Central memory CD4-positive, alpha-beta T cell (primary cell): ENCODE measurements at places on chromosomes 5 and 9.

GRCh38 chr9:2743937-2744529, 26.7 kb downstream of the KCNV2 start:
- no peak for DNase-seq

DNA sequence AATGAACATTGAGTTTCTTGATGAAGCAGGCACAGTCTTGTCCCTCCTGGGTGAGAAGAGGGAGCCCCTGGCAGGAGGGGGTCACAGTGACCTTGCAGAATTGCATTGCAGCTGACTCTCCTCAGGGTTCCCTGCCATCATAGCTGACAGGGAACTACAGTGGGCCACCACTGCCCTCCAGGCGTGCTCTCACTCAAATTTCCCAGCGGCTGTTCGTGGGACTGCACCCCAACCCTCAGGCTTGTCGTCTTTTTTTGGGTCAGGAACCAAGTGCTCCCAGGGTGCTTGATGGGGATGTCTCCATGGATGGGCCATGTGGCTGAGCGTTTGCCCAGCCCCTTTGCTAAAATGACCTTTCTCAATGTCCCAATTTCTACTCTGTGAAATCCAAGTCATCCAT, 215.8 kb downstream of the MELK start:
- no peak for DNase-seq

- no peak for DNase-seq
Observed at GRCh38 chr5:169862391-169862811, 117.9 kb downstream of the INSYN2B start.

DNA sequence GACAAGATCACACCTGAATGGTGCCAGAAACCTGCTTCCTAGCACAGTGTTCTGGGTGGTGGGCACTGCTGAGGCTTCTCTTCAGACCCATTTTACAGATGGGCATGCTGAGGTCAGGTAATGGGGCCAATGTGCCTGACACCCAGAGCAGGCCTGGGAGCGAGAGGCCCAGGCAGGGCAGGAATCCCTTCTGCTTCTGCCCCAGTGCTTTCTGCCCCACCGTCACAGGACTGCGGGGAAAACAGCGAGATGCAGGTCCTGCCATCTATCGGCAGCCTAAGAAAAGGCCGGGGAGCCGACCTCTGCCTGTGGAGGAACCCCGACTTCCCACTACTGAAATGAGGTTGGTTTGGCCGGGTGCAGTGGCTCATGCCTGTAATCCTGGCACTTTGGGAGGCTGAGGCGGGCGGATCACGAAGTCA, 22.8 kb upstream of the RNU6ATAC start:
- DNase-seq: no peak

DNA sequence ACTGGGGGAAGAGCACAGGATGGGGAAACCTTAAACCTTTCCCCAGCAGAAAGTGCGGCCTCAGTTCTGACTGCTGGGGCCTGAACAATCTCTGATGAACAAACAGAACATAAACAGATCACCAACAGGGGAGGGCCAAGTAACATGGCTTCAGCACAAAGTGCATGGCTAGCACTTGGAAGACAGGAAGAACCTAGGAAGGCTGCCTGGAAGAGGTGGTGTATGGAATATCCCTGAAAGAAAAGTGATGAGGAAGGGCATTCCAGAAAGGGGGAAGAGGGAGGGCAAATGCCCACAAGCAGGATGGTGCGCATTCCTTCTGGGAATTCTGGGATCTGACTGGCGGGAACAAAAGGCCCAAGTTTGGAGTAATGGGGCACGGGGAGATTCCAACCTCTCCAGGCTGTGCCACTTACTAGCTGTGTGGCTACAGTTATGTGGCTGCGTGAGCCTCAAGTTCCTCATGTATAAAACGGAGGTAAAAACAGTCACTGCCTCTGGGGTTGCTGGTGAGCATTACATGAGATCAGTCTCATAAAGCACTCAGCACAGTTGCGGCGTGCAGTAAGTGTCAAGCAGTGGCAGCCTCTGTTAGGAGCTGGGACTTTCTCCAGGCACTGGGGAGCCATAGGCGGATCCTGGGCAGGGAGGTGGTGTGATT, 1.6 kb downstream of the PDGFRB start:
- no peak for DNase-seq

DNA sequence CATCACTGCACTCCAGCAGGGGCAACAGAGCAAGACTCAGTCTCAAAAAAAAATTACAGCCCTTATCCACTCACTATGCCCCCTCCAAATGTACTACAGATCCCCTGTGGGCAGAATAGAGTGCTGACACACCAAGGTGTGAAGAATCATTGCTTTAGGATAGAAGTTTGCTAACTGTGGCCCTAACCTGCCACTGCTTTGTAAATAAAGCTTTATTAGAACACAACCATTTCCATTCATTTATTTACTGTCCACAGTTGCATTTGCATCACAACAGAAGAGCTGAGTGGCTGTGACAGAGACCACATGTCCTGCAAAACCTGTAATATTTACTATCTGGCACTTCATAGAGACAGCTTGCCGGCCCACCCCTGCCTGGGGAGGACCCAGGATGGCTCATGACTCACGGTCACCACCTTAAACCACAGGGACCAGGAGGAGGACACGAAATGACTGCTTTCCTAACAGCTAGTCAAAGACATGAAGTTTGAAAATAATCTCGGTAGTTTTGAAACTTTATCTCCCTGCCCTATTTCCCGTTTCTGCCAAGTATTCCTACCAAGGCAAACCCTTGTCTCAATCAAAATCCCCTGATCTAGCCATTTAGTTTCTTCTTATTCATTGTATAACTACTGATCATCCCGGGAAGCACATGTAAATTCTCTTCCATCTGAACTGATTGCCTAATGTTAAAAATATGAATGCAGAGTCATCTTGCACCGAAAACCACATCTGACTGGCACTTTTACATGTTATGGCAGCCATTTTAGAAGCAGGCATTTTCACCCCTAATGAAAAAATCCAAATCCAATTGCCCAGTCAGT, 206.1 kb downstream of the SLIT3 start:
- DNase-seq: no peak

- DNase-seq: no peak
Observed at GRCh38 chr9:107118863-107119624, 164.0 kb upstream of the RAD23B start.

- no peak for DNase-seq
Observed at GRCh38 chr5:147359101-147359500, 124.3 kb downstream of the STK32A start.

GRCh38 chr9:124348363-124348762, 66.9 kb downstream of the PSMB7 start:
- no peak for DNase-seq

DNA sequence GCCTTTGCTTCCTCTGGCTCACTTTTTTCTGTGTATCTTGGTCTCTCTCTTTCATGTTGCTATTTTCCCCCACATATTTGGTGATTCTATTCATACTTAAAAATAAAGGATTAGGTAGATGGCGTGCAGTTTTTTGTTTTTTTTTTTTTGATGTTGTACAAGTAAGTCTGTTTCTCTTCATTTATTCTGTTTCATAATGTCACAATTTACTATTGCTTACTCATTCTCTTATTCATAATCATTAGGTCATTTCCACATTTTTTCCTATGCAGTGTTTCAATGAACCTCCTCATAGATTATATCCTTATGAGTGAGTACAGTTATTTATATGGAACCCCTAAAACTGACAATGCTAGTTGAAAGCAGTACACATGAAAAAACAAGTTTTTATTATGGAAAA, 136.3 kb downstream of the APBA1 start:
- DNase-seq: no peak

DNA sequence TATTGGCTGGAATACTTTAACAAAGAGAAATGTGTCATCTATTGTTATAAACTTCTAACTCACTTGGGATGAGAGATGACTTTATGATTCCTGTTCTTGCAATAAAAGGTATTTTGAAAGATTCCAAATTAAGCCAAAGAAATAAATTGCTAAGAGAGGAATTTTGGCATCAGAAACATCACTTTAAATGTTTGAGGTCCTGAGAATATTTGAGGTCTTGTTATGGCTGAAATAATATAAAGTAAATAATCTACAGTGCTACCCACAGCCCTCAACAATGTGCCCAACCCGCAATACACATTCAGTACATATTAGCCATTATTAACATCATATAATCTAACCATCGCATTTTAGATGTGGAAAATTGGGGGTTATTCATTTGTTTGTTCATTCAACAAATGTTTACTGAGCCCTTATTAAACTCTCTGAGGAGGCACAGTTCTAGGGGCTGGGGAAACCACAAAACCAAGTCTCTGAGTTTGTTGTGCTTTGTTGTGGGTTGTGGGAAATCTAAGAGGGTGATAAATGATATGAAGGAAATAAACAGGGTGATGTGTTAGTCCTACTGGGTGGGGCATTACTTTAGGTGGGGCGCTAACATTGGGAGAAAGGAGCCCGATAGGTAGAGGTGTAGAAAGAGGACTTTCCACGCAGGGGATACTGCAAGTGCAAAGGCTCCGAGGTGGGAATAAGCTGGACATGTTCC, 135.2 kb upstream of the CLINT1 start:
- peak; percentile 78 for DNase-seq

- DNase-seq: peak; percentile 61
Observed at GRCh38 chr5:140357726-140358093, 2.3 kb upstream of the SLC4A9 start.

- DNase-seq: no peak
Observed at GRCh38 chr5:150469718-150470469, 20.4 kb upstream of the RPS14 start.

- no peak for DNase-seq
Observed at GRCh38 chr5:177509381-177509951, at the start of gene DOK3. Gene DOK3 (minus strand): TSS chr5:177509826. CDS start chr5:177509540, 286 bp downstream.

DNA sequence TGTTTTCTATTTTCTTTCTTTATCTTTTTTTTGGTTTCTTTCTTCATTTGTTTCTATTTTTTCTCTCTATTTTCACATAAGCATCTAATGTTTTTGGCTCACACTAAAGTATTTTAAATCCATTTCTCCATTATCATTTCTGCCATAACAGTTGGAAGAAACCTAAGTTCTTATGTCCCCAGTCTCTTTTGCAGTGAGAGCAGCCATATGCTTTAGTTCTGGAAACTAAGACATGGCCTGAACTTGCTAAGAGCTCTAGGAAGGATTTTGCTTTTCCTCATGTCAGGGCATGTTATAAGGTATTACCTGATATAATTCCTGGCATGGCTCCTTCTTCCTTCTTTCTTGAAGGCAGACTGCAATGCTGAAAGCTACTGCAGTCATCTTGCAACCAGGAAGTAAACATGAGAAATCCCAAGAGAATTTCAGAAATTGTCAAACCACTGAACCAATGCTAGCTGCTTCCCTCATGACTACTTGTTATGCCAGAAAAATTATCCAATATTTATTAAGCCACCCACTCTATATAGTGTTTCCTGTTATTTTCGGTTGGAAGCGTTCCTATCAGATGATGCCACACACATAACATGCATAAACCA, 171.1 kb downstream of the TAF11L14 start:
- no peak for DNase-seq

GRCh38 chr9:12670006-12670405, 23.2 kb upstream of the TYRP1 start:
- DNase-seq: no peak

DNA sequence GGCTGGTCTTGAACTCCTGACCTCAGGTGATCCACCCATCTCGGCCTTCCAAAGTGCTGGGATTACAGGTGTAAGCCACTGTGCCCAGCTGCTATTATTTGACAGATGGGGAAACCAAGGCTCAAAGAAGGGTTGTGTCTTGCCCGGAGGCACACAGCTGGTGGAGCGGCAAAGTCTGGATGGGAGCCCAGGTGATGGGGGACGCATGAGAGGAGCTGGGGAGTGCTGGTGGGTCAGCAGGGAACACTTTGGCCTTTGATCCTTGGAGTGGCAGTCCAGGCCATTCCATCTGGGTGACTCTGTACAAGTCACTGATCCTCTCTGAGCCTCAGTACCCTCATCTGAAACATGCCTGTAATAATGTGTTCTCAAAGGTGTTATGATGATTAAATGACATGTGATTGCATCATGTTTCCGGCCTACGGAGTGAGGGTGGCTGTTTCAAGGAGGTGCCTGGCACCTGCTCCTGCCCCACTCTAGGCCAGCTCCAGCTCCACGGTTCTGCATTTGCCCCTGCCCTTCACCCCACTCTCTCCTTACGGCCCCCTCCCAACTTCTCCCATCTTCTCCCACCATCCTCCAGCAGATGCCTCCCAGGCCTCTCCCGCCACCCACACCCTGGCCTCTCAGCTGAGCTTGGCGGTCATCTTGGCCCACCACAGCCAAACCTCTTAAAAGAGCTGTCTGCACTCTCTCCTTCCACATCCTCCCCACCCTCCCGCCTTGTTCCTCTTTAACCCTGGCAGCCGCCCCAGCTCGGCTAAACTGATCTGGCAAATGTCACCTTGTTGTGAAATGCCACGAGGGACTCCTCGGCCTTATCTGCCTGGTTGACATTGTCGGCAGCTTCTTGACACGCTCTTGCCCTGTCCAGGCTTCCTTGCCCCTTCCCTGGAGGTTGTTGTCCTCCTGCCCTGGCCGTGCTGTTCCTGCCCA, 5.5 kb upstream of the DBN1 start:
- DNase-seq: no peak

GRCh38 chr5:90602681-90603080, 44.1 kb downstream of the ADGRV1 start:
- no peak for DNase-seq

- no peak for DNase-seq
Observed at GRCh38 chr9:134345737-134346136, 19.5 kb downstream of the RXRA start.

GRCh38 chr5:112186401-112186990, 232.6 kb downstream of the EPB41L4A start:
- no peak for DNase-seq

- DNase-seq: no peak
Observed at GRCh38 chr9:122039234-122039633, 53.9 kb downstream of the TTLL11 start.

DNA sequence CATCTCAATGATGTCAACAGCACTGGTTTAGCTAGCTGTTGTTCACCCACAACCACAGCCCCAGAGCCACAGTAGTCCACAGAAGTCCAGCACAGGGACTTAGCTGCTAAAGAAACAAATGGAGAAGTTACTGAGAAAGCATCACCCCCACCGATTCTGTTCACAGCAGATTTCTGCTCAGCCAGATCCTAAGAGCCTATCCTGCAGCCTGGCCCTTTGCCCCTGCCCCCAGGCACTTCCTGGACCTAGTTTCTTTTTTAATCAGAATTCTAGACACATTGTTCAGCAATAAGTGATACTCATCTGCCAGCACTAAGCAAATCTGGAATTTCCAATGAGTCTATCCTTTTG, 7.4 kb downstream of the B4GALT1 start:
- DNase-seq: peak; percentile 77

DNA sequence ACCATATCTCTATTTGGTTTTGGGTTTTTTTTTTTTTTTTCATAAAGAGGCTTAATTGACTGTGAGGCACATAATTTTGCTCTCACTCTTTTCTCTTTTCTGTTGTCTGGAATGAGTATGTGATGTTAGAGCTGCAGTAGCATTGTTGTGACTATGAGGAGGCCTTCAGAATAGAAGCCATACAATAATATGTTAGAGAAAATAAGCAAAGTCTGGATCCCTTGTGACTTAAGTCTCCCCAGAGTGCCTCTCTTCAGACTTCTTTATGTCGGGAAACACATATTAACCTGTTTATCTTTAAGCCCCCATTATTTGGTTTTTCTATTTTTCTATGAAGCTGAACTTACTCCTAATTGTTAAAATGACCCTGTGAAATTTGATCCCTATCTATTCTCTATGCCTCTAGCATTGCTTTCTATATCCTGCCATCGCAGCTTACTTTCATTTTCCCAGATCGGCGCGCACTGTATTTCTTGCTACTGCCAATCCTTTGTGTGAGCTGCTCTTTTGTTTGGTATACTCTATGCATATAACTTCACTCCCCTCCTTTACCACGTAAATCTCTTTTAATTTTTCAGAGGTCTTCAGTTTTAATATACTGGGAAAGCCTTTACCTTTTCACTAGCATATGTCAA, 372.5 kb upstream of the KCNN2 start:
- DNase-seq: no peak
